GM06990 (cell line): ENCODE measurements at places on chromosomes 7 and 10.

- no peak for DNase-seq
These were observed 52.4 kb upstream of the DLX6 start for GRCh38 chr7:96952974-96953391.

GRCh38 chr10:84563355-84563754, 235.0 kb downstream of the CCSER2 start:
- DNase-seq, result no peak

GRCh38 chr7:151585744-151586393, 66.2 kb upstream of the RHEB start:
- DNase-seq, result no peak

- no peak for DNase-seq
These were observed 765.6 kb upstream of the GHITM start for GRCh38 chr10:83373671-83374070.

DNA sequence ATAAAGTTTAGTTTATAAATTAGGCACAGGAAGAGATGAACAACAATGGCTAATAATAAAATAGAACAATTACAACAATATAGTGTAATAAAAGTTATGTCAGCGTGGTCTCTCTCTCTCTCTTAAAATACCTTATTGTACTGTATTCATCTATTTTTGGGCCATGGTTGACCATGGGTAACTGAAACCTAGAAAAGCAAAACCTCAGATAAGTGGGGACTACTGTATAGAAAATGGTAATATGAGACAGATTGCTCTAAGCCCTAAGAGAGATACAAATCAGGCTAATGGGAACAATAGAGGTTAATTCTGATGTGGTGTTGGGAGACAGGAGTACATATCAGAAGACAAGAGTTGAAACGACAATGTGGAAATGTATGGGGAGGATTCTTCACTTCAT, 86.2 kb downstream of the ZNF365 start:
- no peak for DNase-seq

DNA sequence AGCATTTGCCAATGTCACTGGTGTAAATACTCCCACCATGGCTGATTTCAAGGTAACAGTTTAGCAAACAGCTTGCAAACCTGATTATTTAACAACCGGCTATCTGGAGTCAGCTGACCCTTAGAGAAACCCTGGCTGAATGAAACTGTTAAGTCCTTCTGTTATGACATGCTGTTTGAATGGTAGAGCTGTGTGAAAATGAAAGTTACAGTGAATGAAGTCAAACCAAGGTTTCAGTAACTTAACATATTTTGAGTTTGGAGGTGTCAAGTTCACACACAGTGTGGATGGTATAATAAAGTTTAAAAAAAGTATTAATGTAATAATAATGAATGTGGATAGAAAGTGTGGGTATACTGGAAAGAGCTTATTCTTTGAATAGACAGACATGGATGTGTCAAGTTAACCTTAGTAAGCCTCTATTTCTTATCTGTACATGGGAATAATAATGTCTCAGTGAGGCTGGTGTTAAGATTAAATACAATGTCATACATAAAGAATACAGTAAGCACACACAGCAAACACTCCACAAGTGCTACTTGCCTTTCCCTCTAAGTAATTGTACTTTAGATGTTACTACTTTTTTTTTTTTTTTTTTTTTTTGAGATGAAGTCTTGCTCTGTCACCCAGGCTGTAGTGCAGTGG, 150.4 kb downstream of the TAX1BP1 start:
- peak; percentile 21 for DNase-seq

- peak; percentile 69 for DNase-seq
These were observed 11.1 kb downstream of the FAM53B start for GRCh38 chr10:124732931-124733570.

DNA sequence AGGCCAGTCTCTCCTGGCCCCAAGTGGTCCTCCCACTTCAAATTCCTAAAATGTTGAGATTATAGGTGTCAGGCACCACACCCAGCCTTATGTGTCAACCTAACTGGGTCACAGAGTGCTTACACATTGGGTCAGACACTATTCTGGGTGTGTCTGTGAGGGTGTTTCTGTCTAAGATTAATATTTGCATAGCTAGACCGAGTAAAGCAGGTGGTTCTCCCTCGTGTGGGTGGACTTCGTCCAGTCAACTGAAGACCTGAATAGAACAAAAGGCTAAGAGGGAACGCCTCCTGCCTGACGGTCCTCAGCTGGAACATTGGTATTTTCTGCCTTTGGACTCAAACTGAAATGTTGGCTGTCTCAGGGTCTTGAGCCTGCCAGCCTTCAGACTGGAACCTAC, 11.5 kb downstream of the PPIF start:
- DNase-seq, result no peak

DNA sequence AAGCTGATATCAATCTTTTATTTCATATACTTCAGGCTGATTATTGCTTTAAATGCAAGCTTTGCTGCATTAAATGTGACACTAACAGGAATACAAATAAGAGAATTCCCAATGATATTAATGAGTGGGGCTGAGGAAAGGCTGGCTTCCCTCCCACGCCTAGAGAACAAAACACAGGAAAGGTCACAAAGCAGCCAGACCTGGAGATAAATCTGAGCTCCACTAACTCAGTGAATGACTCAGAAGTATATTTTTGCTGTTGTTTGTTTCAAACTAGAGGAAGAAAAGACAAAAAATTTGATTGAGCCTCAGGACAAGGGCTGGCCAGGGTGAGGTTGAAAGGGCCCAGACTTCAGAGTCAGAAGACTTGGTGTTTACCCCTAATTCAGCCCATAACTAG, 88.1 kb downstream of the XPNPEP1 start:
- no peak for DNase-seq

DNA sequence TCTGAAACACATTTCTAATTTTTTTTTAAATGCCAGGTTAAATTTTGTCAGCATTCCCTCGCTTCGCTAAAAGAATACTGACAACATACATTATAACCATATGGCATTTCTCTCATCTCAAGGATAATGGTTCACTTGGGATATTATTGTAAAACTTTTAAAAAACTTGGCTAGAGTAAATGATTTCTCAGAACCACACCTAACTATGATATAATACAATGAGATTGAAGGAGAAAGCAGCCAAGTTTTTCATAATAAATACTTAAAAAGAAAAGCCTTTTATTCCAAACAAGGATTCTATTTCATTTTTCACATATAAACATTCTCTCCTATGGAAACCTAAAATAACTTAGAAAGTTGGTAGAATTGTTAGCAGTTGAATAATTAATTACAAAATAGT, 413.9 kb downstream of the HGF start:
- DNase-seq, result no peak

DNA sequence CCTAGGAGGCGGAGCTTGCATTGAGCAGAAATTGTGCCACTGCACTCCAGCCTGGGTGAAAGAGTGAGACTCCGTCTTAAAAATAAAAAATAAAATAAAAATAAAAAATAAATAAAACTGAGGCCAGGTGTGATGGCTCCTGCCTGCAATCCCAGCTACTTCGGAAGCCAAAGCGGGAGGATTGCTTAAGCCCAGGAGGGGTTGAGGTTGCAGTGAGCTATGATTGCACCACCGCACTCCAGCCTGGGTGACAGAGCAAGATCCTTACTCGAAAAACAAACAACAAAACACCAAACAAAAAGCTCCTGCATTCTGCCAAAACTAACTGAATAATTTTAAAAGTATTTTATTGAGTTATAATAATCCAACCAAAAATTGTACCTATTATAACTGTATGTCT, 36.2 kb downstream of the AGAP4 start:
- DNase-seq, result no peak

GRCh38 chr7:54705436-54705835, 53.6 kb downstream of the SEC61G start:
- no peak for DNase-seq

- DNase-seq, result no peak
These were observed 370.8 kb downstream of the GRID1 start for GRCh38 chr10:85995791-85996190.

DNA sequence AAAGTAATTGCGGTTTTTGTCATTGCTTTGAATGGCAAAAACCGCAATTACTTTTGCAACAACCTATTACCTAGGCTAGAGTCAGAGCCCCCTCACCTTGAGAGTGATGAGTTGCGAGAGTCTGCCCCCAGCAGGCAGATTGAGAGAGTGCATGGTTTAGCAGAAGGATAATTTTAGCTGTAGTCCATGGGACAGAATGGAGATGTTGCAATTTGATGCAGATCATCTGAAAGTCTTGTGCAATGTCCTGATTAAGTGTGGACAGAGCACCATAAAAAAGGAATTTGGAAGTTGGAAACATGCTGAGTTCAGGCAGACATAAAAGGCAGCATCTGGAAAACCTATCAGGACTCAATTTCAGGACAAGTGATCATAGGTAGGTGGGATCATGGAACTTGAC, 48.7 kb downstream of the GPR141 start:
- peak; percentile 26 for DNase-seq

DNA sequence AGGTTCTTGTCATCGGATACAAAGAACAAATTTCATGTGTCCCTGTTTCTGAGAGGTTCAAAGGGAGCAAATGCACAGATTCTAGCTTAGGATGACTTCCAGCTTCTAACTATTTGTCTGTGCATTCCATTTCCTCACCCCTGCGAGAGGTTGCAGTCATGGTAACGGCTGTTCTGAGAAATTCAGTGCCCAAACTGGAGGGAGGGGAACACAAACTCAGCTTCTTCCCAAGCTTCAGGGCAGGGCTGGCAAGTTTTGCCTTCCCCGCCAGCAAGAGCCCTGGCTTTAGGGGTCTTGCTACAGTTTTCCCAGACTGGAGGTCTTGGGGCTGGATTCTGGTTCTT, 11.1 kb downstream of the FAS start:
- no peak for DNase-seq

DNA sequence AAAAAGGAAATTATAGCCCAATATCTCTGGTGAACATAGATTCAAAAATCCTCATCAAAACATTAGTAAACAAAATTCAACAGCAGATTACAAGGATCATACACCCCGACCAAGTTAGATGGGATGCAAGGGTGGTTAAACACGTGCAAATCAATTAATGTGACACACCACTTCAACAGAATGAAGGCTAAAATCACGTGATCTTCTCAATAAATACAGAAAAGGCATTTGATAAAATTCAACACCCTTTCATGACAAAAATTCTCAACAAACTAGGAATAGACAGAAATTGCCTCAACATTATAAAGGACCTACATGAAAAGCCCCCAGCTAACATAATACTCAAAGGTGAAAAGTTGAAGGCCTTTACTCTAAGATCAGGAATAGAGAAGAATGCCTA, 590.8 kb upstream of the FZD8 start:
- no peak for DNase-seq

DNA sequence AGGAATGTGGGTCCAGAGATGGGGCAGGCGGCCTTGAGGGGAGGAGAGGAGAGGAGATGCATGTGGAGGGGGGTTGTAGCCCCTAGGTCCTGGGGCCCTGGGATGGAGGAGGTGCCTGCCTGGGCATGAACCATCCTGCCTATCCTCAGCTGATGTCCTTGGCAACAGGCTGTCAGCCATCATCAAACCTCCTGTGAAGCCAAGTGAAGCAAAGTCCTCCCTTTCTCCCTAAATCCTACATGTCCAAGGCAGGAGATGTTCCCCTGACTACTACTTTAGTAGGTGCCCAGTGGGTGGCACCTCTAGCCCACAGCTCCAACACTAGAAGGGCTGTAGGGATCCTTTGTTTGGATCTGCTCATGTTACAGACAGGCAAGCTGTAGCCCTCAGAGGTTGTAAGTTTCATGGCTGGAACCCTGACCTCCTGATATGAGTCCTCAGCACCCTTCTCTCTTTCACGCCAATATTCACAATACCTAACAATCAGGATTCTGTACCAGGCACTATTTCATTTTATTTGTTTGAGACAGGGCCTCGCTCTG, 66.6 kb upstream of the SYPL1 start:
- no peak for DNase-seq
